ENCODE measurements at places on chromosomes 11 and 22.

DNA sequence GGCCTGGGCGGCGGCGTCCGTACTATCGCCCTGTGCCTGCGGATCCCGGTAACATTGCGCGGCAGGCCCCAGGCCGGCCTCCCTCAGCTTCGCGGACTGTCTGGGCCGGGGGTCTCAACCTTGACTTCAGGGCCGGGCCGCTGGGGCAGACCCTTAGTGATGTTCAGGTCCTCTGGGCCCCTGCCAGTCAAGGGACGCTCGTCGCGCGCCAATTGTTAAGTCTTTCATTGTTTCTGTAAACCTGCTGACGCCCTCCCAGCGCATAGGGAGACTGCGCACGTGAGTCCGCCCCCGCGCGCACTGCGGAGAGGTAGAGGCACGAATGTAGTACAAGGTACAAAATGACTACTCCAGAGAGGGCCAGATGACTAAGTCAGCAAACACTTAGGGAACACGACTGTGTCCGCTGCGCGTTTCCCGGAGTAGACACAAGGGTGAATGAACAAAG lies 451 bp upstream of the HDHD5 start:
- no peak for DNase-seq

- no peak for DNase-seq
Observed at GRCh38 chr22:22926370-22927195, 39.0 kb downstream of the IGLL5 start.

GRCh38 chr22:44074337-44074984 lies 50.4 kb downstream of the PARVB start:
- no peak for DNase-seq

GRCh38 chr11:12556788-12557384 lies 117.3 kb upstream of the TEAD1 start:
- no peak for DNase-seq
